ENCODE measurements at places on chromosomes 1 and 21. TPM values are rescaled to one million over a fixed set of nuclear protein-coding genes. Genes with fewer than 3 reads are reported as not detected.

The NME7 gene
- 70.7 TPM for total RNA-seq

The CRB1 gene
- not detected for total RNA-seq

The SYT14 gene
- 10.8 TPM for total RNA-seq

The CNKSR1 gene
- total RNA-seq = 6.4 TPM

The VWA5B1 gene
- 0.05 TPM for total RNA-seq
